ENCODE measurements at places on chromosomes 11 and 22.

GRCh38 chr11:93957397-93957952, 63.7 kb upstream of the HEPHL1 start:
- DNase-seq, result no peak

- no peak for DNase-seq
Measured at GRCh38 chr11:120545813-120546212, 34.3 kb downstream of the GRIK4 start.

DNA sequence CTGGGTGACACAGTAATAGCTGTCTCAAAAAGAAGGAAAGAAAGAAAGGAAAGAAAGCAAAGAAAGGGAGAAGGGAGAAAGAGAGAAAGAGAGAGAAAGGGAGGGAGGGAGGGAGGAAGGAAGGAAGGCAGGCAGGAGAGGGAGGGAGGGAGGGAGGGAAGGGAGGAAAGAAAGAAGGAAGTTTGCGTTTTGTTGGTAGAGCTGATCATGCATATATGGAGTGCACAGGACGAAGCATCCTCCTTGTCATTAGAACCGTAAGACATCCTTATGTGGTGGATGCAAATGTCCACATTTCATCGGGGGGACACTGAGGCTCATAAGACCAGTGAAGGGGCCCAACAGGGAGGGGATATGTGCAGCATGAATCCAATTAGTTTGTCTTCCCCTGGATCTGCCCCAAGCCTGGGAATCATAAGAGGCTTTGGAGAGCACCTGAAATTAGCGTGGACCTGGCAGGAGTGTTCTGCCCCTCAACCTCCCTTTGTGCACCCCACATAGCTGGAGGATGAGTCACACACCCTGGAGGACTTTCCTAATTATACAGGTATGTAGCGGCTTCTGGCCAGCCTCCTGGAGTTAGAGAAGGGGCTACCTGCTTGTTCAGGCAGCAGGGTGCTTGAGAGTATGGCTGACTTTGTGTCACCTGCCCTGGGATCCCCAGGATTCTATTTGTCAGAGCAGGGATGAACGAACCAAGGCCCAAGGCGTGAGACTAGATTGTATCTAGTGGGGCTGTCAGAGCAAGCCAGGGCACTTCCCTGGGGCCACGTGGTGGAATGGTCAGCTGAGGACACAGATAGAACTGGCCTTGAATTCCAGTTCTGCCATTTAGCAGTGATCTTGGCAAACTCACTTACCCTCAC, 119.7 kb upstream of the CD82 start:
- no peak for DNase-seq

- no peak for DNase-seq
Measured at GRCh38 chr11:30457087-30457486, 129.1 kb downstream of the MPPED2 start.

DNA sequence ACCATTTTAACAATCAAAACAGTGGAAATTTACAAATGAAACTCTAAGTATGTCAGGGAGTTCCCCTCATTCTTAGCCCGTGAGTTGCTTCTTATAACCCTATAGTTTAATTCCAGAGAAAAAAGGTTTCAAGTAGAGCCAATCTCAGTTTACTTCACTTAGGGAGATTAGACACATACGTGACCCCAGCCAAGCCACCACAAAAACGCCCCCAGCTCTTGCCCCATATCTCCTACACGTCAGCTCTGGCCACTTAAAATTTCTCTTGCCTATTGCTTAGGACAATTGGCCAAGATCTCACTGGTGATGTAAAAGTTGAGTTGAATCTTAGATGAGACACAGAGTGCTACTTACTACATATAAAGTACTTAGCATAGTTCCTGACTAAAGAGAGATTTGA, 166.4 kb downstream of the ETS1 start:
- no peak for DNase-seq

DNA sequence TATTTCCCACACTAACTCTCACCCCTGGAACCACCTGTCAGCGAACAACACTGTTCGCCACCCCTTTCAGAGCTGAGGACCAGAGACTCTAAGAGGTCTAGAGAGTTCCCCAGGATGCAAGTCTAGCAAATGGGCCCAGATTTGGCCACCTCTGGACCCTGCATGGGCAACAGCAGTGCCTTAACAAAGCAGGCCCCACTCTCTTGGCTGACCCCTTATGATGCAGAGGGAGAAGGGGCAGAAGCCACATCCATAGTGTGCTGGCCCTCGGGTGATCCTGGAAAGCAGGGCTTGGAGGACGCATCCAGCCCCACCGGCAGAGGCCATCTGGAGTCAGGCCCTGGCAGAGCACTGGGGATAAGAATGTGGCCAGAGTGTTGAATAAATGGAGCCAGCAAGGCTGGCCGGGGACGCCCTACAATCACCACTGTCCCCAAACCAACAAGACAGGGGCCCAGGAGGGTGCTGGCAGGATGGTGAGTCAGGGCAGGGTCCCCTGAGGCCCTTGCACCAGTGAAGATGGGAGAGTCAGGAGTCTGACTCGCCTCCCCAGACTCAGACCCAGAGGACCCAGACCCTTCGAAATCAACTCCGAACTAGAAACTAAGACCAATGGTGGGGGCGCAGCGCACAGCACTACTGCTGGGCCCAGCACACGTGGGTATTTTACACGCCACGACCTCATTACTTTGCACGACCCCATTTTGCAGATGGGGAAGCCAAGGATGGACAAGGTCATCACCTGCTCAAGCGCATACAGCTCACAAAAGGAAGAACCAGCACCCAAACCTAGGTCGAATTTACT, 6.5 kb downstream of the CSNK1E start:
- no peak for DNase-seq

DNA sequence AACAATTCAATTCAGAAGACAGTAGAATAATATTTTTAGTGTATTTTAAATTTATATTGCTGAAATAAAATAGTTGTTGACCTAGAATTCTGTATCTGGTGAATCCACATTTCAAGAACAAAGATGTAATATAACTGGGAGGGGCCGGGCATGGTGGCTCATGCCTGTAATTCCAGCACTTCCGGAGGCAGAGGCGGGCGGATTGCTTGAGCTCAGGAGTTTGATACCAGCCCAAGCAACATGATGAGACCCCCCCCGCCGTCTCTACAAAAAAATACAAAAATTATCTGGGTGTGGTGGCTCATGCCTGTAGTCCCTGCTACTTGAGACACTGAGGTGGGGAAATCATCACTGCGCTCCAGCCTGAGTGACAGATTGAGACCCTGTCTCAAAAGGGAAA, 72.6 kb downstream of the CD82 start:
- no peak for DNase-seq

DNA sequence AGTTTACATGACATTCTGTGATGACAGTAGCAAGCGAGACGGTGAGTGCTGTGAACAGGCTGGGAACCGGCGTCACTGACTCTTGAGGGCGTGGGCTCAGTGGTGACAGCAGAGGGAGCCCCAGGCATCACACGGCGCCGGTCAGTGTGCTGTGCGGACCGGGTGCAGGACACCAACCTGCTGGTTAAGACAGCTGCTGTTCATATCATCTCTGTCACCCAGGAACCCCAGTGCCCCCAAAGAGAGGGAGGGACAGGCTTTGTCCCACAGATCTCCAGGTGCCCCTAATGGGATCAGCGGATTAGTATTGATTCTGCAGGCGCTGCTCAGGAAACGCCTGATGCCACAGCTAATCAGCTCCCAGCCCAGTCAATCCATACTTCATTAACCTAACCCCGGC, 18.4 kb downstream of the B3GAT1 start:
- no peak for DNase-seq

GRCh38 chr11:33325451-33325850, 68.3 kb downstream of the HIPK3 start:
- no peak for DNase-seq

DNA sequence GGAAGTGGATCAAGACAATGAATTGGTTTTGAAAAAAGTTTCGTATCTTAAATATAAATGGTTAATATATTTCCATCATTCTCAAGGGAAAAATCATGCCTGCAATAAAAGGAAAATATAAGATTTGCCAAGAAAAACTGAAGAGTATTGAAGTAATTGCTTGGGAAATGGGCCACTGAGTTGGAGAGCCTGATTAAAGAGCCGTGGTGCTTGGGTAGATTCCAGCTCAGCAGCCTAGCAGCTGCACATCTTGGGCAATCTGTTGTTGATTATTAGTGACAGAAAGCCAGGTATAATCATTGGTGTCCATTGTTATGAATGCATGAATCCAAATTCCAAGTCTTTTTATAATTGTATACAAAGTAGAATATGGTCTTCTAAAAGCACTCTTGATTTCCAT, 800.9 kb upstream of the CHORDC1 start:
- DNase-seq, result no peak

GRCh38 chr11:131278472-131278871, 91.9 kb upstream of the NTM start:
- DNase-seq, result no peak

DNA sequence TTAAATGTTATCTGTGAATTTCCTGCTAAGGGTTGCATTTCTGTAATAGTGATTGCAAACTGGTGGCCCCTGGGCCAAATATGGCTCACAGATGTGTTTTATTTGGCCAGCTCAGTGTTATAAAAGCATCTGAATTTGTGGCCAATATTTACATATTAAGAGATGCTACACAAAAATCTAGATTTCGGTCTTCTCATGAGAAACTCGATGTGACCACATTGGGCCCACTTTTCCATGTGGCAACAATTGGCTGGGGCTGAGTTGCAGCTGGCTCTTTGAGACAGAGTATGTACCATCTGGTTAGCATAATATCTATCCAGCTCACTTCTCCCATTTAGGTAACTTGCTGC, 244.5 kb upstream of the POU2AF2 start:
- DNase-seq, result no peak

- no peak for DNase-seq
Measured at GRCh38 chr11:34441814-34442213, 3.1 kb downstream of the CAT start.

- no peak for DNase-seq
Measured at GRCh38 chr22:48393885-48394284, 1433.8 kb downstream of the BRD1 start.

- no peak for DNase-seq
Measured at GRCh38 chr11:64897381-64898075, 19.1 kb upstream of the EHD1 start.

DNA sequence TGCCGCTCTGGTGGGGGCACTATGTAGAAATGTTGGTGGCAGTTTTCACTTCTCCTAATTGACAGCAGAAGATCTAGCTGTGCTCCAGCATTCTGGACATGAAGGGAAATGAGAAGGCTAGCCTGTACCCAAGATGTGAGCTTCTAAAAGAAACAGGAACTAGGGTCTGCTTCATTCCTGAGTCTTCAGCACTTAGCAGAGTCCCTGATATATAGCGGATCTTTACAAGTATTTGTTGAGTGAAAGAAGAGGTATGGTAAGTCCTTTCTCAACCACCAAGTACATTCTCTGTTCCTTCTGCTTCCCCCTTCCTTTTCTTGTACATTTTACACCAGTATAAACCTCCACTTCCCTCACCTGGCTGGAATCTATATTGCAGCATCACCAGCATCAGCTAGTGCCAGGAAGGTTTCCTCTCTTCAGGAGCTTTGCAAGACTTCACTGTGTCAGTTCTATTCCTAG, 408.3 kb upstream of the CADM1 start:
- DNase-seq, result no peak

DNA sequence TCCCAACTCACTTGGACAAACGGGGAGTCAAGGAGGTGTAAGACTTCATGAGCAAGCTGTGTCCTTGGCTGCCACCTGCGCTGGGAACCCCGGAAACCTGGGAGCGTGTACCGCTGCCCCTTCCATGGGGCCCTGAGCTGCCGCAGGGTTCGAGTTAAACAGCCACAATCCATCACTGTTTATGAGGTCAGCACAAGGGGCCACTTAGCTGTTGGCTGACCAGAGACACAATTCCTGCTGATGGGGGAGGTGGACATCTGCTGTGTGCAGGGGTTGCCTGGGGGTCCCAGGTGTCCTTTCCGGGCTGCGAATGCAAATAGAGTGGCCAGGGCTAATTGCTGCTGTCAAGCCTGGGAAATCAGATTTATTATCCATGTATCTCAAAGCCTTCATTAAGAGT, 549.3 kb downstream of the BRD1 start:
- DNase-seq, result no peak

DNA sequence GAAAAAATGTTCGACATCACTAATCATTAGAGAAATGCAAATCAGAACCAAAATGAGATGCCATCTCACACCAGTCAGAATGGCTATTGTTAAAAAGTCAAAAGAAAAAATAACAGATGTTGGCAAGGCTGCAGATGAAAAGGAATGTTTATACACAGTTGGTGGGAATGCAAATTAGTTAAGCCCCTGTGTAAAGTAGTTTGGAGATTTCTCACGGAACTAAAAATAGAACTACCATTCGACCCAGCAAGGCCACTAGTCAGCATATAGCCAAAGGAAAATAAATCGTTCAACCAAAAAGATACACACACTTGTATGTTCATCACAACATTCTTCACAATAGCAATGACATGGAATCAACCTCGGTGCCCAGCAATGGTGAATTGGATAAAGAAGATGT, 503.2 kb downstream of the OPCML start:
- DNase-seq, result no peak

- no peak for DNase-seq
Measured at GRCh38 chr11:130623670-130624668, 175.5 kb downstream of the ADAMTS15 start.

- no peak for DNase-seq
Measured at GRCh38 chr22:41856469-41856868, 23.6 kb downstream of the SREBF2 start.

GRCh38 chr11:69167916-69168691, 12.4 kb downstream of the SMIM38 start:
- DNase-seq, result no peak

DNA sequence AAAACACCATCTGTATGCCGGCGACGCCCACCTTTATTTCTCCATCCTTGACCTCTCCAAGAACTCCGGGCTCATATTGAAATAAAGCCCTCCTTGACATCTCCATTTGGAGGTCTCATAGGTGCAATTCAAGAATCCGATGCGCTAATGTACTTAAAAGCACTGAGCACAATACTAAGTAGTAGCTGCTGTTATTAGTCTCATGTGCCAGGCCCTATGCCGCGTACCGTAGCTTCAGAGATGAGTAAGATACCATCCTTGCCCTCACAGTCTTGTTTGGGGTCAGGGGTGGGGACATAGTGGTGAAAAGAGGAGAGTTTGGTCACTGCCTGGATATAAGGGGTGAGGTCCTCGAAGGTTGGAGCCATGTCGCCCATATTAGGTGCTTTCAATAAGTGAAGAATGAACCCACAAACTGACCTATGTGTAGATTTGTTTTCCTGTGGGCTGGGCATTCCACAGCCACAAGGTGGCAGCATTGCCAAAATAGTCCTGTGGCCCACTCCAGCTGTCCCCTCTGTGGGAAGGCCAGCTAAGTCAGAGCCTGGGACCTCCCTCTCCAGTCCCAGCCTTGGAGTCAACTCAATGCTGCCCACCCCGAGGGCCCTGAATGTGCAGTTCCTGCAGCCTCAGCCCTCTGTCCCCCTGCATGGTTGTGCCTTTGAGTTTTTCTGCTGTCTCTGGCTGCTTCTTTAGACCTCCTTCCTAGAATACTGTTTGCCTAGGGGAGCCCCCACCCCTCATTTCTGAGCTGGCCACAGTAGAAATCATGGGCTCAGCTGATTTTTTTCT, 6.5 kb downstream of the DCPS start:
- DNase-seq, result peak; percentile 80

GRCh38 chr22:45842291-45842991, 134.5 kb downstream of the WNT7B start:
- DNase-seq, result no peak

- DNase-seq, result no peak
Measured at GRCh38 chr22:21945453-21946261, 7.0 kb downstream of the PPM1F start.

- no peak for DNase-seq
Measured at GRCh38 chr11:29200791-29201562, 815.9 kb downstream of the KCNA4 start.

All from hematopoietic multipotent progenitor cell treated with erythropoietin and hydrocortisone succinate and interleukin-3 and kit ligand, for 15 days (in vitro differentiated cells).